ENCODE measurements at places on chromosomes 6 and 20.

GRCh38 chr6:121612927-121613326 is 177.5 kb downstream of the GJA1 start:
- peak; percentile 8 for DNase-seq

GRCh38 chr6:21147995-21148394 is 445.6 kb upstream of the SOX4 start:
- no peak for DNase-seq

GRCh38 chr20:58407966-58408557 is 19.0 kb downstream of the VAPB start:
- DNase-seq = no peak

- no peak for DNase-seq
Measured at GRCh38 chr20:62911701-62912280, 14.5 kb downstream of the DIDO1 start.

GRCh38 chr6:131822119-131822518 is 14.3 kb downstream of the ENPP1 start:
- DNase-seq = no peak

- no peak for DNase-seq
Measured at GRCh38 chr6:40728643-40729042, 141.5 kb upstream of the LRFN2 start.

GRCh38 chr6:86537292-86537861 is 400.0 kb upstream of the HTR1E start:
- no peak for DNase-seq

DNA sequence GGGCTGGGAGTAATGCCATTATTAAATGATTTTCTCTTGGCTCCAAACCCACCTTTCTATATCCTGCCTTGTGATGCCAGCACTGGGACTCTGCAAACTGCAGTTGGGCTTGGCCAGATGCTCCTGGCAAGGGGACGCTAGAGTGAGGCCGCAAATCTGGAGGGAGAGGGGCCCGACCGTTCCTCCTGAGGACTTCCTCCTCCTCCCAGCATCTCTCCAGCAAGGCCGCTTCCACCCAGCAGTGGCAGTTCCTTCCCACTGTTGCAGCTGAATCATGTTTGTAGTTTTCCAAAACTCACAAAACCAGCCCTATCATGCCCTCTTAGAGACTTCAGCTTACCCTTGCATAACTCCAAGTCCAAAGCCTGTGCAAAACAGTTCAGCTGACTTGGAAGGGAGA is 244.4 kb downstream of the FOXA2 start:
- DNase-seq = no peak

- DNase-seq = no peak
Measured at GRCh38 chr6:167661552-167662044, 165.1 kb upstream of the AFDN start.

GRCh38 chr6:9463311-9463710 is 951.6 kb downstream of the TFAP2A start:
- DNase-seq = peak; percentile 95
